Stimulated activated CD8-positive, alpha-beta memory T cell treated with anti-CD3 and anti-CD28 coated beads, Interleukin-2, amount 100 ng/mL, for 1 hour (primary cell): ENCODE measurements at places on chromosomes 3 and 15.

DNA sequence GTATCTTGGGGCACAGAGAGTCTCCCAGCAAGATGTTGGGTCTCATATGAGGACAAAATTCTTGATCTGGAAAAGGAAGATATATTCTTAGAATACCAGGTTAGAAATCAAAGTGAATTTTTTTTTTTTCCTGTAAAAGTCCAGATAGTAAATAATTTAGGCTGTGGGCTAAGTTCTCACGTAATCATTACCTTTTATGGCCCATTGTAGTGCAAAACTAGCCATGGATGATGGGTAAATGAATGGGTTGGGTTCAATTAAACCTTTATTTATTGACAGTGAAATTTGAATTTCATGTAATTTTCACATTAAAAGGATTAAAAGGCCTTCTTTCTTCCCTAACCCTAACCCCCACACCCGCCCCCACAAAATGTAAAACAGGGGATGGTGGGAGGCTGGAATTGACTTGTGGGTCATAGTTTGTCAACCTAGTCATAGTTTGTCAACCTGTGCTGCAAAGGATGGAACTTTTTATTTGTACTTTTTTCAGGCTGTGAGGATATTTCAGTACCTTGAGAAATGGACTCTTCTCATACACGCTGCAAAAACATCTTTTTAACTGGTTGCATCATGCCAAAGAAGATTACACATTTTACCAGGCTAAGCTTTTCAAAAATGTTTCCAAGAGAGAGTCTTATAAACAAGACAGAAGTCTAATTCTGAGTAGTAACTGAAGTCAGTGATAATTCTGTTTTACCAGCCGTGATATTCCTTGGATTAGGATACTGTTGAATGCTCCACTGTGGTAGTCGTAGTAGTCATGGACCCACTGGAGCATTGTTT lies 138.8 kb downstream of the AKAP13 start:
- DNase-seq: no peak

DNA sequence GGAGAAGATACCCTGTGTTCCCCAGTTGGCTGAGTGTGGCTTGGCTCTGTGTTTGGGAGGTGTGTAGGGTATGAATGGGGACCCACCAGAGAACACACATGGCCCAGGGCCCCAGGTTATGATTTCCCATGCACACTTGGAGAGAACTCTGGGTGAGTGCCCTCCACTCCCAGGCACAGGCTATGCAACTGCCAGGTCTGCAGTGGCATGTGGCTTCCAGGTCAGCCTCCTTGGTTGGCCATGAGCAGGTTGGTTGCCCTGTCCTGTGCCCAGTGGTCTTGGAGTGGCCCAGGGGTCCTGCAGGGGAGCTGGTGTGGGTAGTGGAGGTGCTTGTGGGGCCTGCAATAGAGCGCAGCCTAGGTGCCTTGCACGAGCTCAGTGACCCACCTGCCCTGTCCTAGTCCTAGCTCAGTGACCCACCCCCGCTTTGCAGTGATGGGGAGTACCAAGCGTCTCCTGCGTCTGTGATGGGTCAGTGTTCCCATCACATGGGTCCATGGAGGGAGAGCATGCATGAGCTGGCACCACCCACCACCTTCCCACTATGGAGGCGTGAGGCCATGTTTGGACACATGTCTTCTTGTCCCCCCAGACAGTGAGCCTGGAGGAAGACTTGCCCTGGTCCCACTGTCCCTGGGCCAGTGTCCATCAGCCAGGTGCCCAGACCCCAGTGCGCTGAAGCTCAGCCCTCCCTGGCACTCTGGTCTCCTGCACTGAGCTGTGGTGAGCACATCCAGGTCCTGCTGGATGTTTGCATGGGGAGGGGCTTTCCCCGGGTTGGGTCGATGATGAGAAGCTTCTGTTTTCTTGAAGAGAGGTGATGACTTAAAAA lies 217.3 kb downstream of the SNRPN start:
- DNase-seq: no peak

- DNase-seq: no peak
Measured at GRCh38 chr15:66692808-66693596, 9.0 kb upstream of the SMAD6 start.

DNA sequence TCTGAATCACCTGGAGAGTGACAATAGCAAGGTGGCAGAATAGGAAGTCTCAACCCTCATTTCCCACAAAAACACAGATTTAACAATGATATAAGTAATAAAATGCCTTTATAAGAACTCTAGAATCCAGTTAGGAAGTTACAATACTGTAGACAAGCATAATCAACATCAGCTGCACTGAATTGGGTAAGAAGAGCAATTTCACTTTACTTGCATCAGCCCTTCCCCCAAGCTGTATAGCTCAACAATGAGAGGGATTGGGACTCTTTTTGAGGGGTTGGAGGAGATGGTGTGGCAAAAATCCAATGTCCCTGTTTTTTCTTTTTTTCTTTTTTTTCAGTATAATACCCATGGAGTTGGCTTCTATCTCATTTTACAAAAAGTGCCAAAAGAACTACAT lies 63.1 kb downstream of the SERP1 start:
- DNase-seq: no peak

GRCh38 chr3:135329479-135329878 lies 534.4 kb downstream of the EPHB1 start:
- DNase-seq: no peak

GRCh38 chr3:60094392-60094947 lies 1044.6 kb upstream of the CFAP20DC start:
- DNase-seq: no peak

DNA sequence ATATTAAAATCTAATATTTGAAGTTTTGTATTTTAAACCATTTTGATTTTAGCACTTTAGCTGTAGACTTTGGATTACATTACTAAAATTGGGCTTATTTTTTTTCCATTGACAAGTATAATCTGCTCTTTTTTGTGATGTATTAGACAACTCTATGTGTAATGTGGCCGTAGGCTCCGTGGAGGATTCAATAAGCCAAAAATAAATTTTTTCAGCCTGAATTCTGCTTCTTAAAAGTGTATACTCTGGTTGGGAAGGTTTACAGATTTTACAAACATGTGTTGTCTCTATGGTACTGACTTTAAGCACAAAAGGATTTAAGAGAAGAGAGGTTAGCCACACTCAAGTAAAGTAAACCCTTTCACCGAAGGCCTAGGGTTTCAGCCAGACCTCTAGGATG lies 110.8 kb downstream of the PLCL2 start:
- no peak for DNase-seq

GRCh38 chr3:75144406-75144805 lies 519.7 kb upstream of the FRG2C start:
- DNase-seq: no peak

DNA sequence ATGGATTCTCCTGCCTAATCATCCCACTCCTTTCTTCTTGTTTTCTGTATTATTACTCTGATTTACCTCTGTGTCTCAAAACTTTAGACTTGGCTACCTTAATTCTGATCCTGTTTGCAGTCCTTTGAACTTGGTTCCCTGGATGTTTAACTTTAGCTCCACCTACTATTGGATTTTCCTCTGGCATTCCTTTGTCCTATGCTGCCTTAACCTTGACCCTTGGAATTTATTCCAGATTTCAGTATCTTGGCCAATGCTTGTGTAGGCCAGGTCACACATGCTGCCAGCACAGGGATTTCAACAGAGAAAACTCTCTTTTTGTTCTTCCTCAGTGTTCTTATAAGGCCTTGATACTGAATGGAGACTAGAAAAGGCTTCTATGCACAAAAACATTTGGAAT lies 65.0 kb upstream of the DNAJC19 start:
- no peak for DNase-seq

- DNase-seq: no peak
Measured at GRCh38 chr3:133514418-133514817, 59.1 kb upstream of the CDV3 start.

DNA sequence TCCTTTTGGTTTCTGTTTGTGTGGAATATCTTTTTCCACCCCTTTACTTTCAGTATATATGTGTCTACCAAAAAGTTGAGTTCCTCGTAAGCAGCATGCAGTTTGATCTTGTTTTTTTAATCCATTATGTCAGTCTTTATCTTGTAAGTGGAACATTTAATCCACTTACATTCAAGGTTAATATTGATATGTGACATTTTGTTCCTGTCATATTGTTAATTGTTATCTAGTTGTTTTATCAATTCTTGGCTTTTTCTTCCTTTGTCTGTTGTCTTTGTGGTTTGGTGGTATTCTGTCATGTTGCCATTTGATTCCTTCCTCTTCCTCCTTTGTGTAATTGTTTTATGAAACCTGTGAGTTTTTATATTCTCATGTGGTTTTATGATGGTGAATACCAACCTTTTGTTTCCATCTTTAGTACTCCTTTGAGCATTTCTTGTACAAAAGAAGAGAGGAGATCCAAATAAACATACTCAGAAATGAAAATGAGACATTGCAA lies 43.4 kb upstream of the XCR1 start:
- DNase-seq: no peak

DNA sequence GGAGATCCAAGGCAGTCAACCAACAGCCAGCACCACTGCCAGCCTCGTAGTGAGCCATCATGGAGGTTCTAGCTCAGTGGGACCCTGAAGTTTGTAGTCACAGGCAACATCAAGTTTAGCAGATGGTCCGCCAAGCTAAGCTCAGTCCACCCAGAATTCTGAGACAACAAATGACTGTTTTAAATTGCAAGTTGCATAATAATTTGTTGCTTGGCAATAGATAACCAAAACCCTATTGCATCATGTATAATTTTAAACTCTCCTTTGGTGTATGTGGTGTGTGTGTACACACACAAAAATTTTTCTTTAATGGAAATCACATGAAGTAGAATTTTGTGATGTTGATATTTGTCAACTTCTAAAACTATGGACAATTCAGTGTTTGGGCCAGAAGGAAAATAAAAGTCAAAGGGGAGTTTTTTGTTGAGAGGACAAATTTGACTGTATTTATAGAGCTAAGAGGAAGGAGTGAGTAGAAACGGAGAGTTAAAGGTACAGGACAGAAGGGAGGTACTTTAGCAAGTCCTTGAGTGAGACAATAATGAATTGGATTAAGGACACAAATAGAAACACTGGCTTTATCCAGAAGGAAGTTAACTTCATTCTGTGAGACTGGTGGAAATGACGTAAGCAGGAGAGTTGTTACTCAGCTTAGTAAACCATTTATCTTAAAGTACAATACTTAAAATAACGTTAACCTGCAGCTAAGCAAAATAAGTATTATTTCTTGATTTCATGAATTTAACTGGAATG lies 83.6 kb downstream of the NCEH1 start:
- DNase-seq: no peak

DNA sequence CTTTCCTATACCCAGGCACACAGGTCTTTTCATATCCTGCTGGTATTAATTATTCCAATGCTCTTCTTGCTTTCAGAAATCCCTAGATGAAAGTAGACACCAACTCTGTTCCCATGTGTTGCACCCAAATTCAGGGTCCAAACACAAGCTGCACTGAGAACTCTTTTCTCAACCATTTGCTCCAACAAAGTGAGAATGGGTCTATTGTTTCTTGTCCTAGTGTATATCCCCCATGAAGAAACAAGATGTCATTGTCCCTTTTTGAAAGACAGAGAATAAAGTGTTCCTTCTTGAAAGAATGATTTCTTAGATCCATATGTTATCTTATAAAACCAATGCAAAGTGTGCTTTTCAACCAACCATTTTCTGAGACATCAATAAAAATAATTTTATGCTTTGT lies 353.7 kb downstream of the CNTN6 start:
- DNase-seq: no peak

GRCh38 chr3:62119139-62119538 lies 254.2 kb downstream of the FEZF2 start:
- no peak for DNase-seq

DNA sequence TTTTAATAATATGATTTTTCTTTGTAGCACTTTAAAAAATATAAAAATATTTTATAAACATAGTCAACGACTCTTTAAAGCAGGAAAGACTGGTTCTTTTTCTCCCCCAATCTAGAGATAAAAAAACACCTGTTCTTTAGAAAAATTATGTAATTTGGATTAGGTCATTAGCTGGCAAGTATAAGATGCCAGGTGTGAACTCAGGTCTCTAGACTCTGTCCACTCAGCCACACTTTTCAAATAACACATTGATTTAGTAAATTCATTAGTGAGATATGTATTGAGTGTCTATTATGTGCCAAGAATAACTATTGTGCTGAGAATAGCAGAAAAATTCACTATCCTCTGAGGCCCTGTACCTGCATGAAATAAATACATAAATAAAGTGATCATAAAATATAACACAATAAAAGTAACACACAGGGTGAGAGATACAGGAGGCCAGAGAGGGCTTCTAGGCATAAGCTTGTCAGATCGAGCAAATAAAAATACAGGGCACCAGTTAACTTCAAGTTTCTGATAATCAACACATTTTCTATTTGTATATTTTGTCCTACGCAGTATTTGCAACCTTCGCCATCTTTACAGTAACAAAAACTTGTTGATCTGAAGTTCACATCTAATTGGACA lies 867.1 kb upstream of the GBE1 start:
- no peak for DNase-seq

DNA sequence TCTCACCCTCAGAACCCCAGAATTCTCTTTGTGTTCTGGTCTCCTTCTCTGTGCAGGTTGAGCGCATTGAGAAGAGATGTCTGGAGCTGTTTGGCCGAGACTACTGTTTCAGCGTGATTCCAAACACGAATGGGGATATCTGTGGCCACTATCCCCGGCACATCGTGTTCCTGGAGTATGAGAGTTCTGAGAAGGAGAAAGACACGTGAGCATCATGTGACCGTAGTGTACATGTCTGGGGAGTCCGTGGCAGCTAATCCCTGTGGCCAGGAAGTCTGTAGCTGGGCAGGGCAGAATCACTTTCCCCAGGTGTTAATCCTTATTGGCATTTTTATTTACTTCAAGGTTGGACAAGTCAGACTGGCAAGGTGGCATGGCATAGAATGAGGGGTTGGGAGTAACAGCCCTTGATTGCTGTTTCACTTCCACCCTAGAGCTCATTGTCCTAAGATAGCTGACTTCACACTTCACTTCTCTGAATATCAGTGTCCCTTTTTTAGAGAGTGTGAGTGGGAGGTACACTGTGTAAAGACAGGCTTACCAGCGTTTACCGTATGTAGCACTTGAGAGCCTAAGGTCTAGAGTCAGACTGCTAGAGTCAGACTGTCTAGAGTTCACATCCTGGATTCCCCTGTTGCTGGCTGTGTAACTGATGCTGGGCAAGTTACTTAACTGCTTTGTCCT lies 4.4 kb downstream of the MTMR14 start:
- DNase-seq: no peak

- no peak for DNase-seq
Measured at GRCh38 chr3:127448161-127448561, 142.4 kb downstream of the TPRA1 start.

GRCh38 chr3:8978551-8978950 lies 15.3 kb upstream of the RAD18 start:
- no peak for DNase-seq

- no peak for DNase-seq
Measured at GRCh38 chr15:61839546-61839945, 220.7 kb downstream of the VPS13C start.

GRCh38 chr3:14688525-14688924 lies 13.6 kb downstream of the C3orf20 start:
- DNase-seq: no peak
